ENCODE measurements at places on chromosomes 1 and 21. TPM values are rescaled to one million over a fixed set of nuclear protein-coding genes. Genes with fewer than 3 reads are reported as not detected.

C1orf105 gene
- 0.85 TPM for total RNA-seq

SPRR4 gene
- not detected for total RNA-seq

LAPTM5 gene
- total RNA-seq, result 80.5 TPM

DNA sequence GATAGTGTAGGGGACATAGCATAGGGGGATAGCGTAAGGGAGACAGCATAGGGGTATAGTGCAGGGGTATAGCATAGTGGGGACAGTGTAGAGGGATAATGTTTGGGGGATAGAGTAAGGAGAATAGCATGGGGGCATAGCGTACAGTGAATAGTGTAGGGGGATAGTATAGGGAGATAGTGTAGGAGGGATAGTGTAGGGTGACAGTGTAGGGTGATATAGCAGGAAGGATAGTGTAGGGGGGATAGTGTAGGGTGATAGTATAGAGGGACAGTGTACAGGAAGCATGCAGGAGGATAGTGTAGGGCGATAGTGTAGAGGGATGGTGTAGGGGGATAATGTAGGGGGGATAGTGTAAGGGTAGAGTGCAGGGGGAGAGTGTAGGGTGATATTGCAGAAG is 11.7 kb upstream of the ARF1 start:
- no peak for DNase-seq

GRCh38 chr1:116910379-116911187 is 867 bp downstream of the PTGFRN start:
- DNase-seq, result peak; percentile 55

GRCh38 chr1:223125766-223126165 is 17.3 kb downstream of the TLR5 start:
- DNase-seq, result no peak

DNA sequence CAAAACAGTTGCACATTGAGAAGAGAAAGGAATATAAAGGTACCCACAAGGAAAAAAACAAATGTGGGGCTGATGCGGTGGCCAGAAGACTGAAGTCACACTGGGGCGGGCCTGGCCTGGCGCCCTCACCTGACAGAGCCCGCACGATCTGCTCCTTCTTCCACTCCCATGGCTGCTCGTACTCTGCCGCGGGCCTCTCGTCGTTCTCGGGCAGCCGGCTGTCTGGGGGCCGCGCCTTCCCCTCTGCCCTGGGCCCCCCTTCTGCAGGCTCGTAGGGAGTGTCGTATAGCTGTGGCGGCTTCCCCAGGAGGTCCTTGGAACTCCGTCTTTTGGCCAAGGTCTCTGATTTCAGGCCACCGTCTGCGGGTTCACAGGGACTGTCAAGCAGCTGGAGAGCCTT is 13.1 kb upstream of the TDRD10 start:
- no peak for DNase-seq

DNA sequence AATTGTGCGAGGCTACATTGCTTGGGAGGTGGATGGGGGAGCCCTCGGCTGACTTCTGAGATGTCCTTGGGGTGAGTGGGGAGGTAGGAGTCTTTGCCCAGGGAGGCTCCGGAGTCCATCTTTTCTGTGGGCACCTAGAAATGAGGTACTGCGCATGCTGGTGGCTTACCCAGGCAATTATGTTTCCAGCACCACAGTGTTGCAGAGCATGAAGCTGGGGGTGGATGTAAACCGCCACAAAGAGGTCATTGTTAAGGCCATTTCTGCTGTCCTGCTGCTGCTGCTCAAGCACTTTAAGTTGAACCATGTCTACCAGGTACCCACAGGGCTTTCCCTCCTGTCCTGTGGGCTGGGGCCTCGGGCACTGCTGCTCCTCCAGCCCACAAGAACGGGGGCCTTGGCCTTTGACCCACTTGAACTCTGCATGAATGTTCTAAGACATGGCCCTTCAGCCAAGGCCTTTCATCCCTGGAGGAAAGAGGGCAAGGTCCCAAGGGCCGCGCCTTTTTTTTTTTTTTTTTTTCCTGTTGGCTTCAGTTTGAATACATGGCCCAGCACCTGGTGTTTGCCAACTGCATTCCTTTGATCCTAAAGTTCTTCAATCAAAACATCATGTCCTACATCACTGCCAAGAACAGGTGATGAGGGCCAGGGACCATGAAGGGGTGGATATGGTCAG is 14.6 kb downstream of the STRIP1 start:
- DNase-seq, result no peak

DNA sequence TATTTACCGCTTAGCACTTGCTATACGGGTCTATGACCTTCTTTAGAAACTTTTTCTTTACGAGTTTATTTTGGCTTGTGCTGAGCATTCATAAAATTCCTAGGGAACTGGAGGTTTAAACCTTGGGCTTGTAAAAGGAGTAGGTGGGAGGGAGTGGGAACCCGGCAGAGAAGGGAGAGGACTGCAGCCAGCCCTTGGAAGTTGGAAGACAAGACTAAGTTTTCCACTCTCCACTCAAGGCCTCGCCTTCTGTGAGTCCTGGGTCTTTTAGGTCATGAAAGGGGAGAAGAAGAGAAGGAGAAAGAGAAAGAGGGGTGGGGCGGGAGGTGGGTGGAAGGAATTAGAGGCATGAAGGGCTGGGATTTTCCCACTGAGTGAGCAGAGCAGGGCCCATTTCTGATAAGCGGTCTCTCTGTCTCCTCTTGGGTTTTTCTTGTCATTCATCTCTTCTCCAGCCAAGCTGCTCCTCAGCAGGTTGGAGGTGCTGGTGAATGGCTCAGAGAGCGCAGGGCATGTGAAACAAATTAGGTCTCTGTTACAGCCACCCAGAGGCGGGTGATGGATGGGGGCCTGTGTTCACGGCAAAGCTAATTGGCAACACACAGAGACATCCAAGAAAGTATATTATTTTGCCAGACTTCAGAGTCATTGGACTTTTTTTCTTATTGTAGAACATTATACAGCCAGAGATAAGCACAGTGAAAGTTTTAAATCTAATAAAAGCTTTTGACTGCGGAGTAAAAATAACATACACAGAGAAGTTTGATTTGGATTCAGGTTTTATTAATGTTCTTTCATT is 247.3 kb downstream of the FOXD2 start:
- DNase-seq, result no peak

DNA sequence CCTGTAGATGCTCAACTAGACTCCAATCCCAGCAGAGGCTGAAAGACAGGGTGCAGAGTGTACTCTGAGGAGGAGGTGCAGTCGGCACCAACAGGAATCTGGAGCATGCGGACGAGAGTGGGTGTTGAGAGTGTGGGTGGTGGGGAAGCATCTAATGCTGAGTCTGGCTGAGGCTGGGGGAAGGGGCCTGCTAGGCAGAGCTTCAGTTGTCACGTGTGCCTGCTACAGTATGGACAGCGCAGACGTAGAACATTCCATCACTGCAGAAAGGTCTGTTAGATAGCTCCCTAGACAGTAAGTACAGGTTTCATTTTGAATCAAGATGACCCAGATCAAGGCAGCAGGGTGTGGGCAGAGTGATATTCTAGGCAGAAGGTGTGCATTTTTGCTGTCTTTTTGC is 23.1 kb downstream of the SNAP47 start:
- no peak for DNase-seq

GRCh38 chr1:107326824-107327445 is 186.1 kb downstream of the NTNG1 start:
- DNase-seq, result no peak
